Stimulated activated CD8-positive, alpha-beta memory T cell treated with anti-CD3 and anti-CD28 coated beads, Interleukin-15, amount 100 ng/mL, for 48 hours (primary cell): ENCODE measurements at places on chromosomes 16 and 17.

DNA sequence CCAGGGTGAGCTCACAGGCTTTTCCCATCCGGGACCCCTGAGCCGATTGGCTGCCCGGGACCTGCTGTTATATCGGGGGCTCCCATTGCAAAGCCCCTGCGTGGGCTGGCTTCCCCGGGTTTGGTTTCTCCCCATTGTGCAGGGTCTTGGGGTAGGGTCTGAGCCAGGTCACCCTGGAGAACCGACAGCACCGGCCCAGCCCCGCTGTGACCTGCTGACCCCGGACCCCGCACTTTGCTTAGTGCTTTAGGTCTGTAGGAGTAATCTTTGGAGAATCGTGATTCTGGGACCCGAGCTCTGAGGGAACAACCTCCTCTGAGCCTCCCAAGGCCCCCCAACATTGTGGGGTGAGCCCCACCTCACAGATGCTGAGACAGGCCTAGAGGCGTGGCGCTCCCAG, 62.9 kb downstream of the JPH3 start:
- DNase-seq = no peak

DNA sequence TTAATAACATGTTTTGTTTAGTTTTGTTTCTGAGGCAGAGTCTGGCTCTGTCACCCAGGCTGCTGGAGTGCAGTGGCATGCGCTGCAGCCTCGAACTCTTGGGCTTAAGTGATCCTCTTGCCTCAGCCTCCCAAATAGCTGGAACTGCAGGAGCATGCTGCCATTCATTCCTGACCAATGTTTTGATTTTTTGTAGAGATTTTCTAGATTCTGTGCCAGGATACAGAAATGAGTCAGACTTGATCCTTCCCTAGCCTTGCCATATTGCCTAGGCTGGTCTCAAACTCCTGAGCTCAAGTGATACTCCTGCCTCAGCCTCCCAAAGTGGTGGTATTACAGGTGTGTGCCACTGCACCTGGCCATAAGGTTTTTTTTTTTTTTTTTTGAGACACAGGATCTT, 17.7 kb downstream of the TAOK1 start:
- no peak for DNase-seq

DNA sequence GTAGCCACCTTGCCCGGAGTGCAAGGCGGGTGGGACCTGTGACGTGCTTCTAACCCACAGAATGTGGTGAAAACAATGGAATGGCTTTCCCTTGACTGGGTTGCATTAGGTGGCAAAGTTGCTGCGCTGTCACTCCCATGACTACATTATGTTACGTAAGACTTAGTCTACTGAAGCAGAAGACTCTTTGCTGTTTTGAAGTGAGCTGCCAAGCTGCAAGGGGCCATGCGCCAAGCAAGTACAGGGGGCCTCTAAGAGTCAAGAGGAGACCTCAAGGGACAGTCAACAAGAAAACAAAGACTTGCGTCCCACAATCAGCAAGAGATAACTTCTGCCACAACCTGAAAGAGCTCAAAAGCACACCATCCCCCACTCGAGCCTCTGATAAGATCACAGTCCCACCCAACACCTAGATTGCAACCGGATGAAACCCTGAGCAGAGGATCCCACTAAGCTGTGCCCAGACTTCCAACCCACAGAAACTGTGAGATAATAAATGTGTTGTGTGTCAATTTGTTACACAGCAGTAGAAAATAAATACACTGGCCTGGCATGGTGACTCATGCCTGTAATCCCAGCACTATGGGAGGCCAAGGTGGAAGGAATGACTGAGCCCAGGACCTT, 16.5 kb downstream of the ANKRD11 start:
- no peak for DNase-seq

GRCh38 chr16:11079652-11080187, 135.4 kb downstream of the CLEC16A start:
- DNase-seq = no peak

- no peak for DNase-seq
Observed at GRCh38 chr17:64390044-64390443, 616 bp downstream of the PECAM1 start.
